HT-29 (cell line): ENCODE measurements at places on chromosomes 11 and 22.
A peak's percentile ranks its signal among the peaks of the same experiment; 100 is the strongest.

DNA sequence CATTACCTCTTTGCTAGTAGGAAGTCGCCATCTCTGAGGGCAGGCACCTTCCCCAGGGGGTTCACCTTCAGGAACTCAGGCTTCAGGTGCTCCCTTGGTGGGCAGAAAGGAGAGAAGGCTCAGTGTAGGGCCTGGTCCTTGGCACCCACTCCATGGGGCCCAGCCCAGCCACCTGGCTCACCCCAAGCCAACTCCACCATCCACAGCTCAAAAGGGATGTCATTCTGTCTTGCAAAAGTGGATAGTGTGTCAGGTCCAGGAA, 2.7 kb upstream of the GSTT4 start:
- no peak for DNase-seq

DNA sequence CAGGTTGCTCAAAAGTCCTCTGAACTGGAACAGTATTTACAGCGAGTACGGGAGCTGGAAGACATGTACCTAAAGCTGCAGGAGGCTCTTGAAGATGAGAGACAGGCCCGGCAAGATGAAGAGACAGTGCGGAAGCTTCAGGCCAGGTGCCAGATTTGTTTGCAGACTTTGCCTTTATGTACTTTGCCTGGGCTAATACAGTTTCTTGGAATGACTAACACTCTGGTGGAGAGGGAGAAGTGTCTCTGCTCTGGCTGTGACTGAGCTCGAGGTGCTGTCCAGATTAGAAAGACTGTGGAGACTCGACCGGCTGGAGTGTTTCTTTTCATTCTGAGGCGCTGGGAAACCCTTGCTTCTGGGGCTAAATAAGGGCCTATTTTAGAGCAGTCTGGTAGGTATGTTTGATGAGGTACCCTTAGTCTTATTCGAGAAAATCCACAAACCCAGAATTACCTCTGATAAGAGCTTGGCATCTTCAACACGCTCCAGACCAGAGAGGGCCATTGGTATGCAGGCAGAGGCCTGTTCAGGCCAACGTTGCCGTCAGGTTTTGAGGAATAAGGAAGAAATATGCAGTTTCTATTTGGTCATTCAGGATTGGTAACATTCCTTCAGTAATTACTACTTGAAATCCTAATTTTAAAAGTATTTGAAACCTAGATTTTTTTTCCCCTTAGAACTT, 76.5 kb downstream of the SWAP70 start:
- DNase-seq, result peak; percentile 69

DNA sequence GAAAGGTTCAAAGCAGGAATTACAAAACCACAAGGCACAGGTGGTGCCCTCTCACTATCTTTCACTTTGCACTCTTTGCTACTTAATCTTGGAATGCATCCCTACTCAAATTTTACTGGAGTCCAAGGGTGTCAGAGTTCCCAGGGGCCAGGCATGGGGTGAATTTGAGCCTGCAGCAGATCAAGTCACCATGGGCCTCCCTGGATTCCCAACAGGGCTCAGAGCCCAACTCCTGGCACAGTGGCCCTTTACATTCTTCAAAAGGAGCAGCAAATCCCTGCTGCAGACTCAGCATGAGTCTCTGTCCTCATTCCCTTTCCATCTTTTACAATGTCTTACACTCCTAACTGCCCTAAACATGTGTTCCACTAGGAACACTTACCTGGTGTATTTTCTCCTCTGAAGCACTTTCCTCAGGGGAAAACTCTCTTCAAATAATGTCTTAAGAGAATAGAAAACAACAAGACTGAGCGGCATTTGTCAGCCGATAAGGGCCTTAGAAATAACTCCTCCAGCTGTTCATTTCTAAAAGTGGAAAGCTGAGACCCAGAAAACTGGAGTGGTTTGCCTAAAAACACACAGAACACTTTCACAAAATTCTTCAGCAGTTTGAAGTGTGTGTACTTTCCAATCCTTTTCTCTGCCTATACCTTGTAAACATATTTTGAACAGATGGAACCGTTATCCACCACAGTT, 596.0 kb downstream of the INSC start:
- no peak for DNase-seq

GRCh38 chr11:69401715-69402114, 79.7 kb upstream of the LINC01488 start:
- no peak for DNase-seq

DNA sequence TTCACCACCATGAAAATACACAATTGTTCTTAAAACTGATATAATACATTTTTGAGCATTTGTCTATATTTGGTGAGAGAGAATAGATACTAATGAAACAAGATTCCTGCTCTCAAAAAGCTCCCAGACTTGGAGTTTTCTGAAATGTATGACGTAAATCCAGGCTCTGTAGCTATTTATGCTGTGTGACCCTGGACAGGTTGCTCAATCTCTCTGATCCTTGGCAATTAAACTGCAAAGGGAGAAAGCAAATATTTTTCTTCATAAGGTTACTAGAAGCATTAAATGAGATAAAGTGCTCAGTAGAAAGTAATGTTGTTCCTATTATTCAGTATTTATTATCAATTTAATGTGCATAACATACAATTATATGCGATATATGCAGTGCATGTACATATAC, 42.5 kb downstream of the SVIP start:
- no peak for DNase-seq

- DNase-seq, result no peak
These were observed 10.1 kb upstream of the NAALAD2 start for GRCh38 chr11:90124371-90124770.

- no peak for DNase-seq
These were observed 59.1 kb downstream of the AMBRA1 start for GRCh38 chr11:46534711-46535110.

DNA sequence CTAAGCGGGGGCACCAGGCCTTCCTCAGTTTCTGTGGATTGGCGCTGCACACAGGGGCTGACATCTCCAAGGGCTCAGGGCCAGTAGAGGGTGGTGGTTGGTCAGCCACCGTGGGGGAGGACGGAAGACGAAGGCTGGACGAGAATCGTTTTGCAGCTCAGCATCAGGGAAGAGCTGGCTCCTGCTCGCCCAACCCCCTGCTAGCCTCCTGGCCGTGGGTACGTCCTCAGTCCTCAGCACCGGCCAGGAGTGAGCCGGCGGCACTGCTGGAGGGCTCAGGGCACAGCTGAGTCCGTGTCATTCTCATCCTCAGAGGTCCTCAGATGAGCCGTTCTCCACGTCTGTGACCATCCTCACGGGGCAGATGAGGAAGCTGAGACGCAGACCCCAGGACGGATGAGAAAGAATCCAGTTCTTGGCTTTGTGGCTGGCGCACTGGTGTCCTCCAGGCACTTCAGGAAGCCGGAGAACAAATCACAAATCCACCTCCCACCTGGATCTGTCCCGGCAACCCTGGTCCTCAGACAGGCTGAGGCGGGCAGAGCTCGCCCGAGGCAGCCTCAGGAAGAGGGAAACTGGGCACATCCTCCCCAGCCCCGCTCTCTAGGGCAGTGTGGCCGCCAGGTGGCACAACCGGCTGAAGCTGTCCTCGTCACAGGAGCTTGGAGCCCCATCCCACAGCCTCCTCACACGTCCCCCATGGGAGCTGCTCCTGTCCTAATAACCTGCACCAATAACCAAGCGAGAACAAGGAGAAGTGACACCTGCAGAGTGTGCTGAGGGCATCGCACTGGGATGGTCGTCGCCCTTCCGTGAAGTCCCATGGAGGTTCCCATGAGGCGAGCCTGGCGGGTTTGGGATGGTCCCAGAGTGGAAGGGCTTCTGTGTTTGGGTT, 393.7 kb downstream of the BRD1 start:
- peak; percentile 63 for DNase-seq

GRCh38 chr11:1197431-1197885, 25.4 kb upstream of the MUC5B start:
- DNase-seq, result no peak

GRCh38 chr22:19175602-19176174, 2.8 kb downstream of the SLC25A1 start:
- DNase-seq, result no peak

DNA sequence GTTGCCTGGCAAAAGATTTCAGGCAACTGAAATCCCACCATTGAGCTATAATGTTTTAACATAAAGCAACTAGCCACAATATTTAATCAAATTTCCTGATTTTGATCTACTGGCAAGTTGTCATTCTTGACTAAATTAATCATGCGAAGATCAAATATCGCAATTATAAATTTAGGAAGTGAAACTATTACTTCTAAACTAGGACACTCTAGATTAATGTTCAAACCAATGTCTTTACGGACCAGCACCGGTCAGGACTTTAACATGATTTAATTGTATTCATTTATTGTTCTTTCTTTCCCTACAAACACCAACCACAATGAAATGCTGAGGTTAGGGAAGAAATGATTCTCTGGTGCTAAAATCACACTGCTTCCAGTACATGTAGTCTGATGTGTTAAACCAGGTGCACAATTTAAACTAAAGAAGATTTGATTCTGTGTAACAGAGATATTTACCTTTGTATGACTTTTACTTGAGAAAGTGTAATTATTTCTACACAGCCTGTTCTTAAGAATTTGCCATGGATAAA, 14.9 kb downstream of the GAS2 start:
- DNase-seq, result no peak

- DNase-seq, result no peak
These were observed 48.2 kb downstream of the BSX start for GRCh38 chr11:122933416-122933815.

DNA sequence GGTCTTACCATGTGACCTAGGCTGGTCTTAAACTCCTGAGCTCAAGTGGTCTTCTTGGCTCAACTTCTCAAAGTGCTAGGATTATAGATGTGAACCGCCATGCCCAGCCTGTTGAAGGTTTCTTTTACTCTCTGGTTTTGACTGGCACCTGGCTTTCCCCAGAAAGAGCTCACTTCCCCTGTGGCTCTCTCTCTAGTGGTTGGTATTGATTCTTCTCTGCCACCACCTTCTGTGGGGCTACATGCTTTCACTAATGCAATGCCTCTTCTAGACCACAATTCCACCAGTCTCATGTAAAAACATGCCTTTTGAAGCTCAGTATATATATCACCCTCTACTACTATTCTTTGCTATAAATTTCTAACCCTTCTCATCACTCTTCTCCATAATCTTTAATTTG, 67.2 kb downstream of the CCDC83 start:
- no peak for DNase-seq

- DNase-seq, result no peak
These were observed 12.3 kb upstream of the UPK3A start for GRCh38 chr22:45272498-45272897.

GRCh38 chr11:62497132-62497801, 49.3 kb downstream of the AHNAK start:
- DNase-seq, result peak; percentile 94

- no peak for DNase-seq
These were observed 3.0 kb downstream of the CXCR5 start for GRCh38 chr11:118886681-118887111.

- no peak for DNase-seq
These were observed 404.3 kb downstream of the MN1 start for GRCh38 chr22:27397036-27397953.

DNA sequence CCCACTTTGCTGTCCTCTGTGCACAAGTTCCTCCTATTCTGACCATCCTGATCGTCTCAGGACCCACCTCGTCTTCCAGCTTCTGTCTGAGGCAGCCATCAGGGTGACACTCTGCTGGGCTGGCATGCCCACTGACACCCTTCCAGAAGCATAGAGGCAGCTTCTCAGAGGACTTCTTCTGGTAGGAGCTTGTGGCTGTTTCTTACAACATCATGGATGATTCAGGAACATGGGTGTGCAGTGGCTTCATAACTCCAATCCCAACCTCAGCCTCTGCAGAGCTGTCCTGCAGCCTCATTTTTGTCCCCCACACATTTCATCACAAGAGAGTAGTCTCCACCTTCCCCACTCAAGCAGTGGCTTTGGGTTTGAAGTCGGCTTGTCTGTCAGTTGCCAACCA, 20.9 kb upstream of the CTR9 start:
- no peak for DNase-seq

GRCh38 chr11:17864478-17864941, 129.9 kb downstream of the KCNC1 start:
- DNase-seq, result peak; percentile 55
